Cardiac muscle cell (in vitro differentiated cells and primary cell): ENCODE measurements at places on chromosomes 3 and 15.

DNA sequence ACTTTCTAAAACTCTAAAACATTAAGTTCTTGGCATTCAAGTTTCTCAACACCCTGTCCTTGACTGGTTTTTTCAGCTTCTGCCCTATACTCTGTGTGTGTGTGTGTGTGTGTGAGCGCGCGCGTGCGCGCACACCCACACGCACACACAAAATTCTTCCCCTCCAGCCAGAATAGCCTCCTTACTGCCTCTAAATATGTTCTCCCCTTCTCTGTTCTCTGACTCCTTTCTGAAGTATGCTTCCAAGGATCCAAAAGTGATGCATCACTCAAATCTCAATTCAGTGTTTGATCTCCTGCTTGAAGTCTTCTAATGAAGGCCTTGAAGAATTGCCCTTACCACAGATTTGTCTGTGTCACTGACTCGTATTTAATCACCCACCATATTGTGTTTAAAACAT lies 129.8 kb downstream of the SLC25A26 start:
- DNase-seq, result no peak

DNA sequence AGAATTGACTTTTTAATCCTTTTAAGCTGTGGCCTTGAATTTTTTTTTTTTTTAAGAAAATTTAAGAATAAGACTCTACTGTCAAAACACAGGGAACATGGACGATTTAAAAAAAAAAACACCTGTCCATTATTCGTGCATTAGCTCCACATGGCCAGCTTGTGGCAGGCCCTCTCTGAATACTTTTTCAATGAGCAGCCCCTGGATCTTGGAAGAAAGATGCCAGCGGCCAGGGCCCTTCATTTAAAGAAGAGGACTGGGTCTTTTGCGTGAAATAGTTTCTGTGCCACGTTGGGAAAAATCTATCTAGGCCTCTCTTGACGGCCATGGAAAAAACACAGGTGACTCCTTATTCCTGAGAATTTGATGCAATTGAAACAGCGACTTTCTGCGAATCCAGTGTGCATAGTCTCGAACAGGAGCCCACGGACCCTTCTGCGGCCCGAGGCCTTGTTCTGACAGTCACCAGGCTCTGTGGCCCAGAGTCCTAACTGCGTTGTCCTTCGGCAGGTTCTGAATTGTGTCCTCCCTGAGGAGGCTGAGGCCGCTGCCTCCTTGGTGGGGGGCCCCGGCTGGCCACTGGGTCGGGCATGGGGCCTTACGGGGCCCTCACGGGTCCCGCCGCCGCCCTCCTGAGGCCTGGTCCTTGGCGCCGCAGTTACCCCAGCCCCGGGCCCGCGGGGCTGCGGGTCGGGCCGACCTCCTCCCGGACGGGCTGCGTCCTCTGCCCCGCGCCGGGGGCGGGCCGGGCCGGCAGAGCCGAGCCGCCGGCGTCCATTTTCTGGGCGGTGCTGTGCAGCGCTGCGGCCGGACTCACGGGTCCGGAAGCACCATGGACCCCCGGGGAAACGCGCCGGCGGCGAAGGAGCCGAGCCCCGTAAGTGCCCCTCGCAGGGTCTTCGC lies 33.5 kb downstream of the ZBTB38 start:
- DNase-seq, result peak; percentile 63

DNA sequence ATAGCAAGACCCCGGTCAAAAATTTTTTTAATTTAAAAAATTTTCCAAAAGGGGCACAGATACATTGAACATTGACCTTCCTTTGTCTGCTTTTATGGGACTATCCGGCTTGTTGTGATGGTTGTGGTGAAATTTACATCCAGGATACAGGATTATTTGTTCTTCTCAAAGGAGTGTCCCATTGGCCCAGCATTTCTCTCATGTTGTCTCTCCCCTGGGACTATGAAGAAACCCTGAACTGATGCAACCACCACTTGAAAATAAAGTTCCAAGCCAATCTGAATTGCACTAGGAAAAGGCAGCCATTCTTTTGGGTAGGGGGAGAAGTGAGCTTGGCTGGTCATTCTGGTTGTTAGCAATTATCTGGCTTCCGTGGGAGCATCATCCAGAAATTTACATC lies 58.4 kb downstream of the PPARG start:
- DNase-seq, result no peak

DNA sequence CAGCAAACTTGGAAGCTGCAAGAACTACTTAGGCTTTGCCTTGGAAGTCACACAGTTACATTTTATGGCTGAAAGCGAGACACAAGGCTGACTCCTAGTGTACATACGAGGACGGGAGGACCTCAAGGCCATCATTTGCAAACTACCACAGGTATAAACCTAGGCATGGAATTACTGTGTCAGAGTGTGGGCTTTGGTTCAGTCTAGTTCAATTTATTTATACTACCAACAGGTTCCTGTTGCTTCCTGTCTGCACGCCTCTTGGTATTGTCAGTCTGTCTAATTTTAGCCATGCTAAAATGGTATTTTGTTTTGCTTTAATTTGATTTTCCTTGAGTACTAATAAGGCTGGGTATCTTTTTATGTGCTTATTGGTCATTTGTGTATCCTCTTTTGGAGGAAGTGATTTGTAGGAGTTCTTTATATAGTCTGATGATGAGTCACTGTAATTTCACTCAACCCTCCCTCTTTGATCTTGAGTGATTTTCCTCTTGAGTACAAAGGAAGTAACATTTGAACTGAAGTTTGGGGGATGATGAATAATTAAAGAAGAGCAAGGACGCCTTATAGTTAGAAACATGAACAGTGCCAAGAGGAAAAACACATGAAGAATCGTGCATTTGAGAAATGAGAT lies 8.2 kb downstream of the ANKRD34C start:
- no peak for DNase-seq

GRCh38 chr3:29215948-29216347 lies 64.9 kb upstream of the RBMS3 start:
- no peak for DNase-seq

DNA sequence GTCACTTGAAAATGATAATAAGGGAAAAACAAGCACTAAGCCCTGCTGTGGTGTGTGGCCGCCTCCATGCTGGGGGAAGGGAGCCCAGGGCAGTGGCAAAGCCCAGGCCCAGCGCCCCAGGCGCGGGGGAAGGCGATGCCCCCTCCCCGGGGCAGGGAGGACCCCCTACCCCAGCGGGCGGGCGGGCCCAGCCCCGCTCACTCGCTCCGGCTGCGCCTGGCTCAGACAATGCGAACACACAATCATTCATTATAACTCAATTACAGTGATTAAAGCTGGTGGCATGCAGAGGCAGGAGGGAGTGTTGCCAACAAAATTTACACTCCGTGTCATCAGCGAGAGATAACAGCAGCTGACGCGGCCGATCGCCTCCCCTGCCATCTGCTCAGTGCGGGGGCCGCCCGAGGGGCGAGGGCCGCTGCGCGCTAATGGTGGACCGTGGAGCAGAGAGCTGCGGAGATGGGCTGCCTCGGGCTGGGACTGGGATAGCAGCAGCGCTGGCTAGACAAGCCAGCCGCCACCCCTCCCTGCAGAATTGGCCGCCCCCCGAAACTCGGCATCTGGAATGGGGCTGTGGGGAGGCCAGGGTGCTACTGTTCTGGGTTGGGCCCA lies 64.1 kb downstream of the TLE3 start:
- no peak for DNase-seq

DNA sequence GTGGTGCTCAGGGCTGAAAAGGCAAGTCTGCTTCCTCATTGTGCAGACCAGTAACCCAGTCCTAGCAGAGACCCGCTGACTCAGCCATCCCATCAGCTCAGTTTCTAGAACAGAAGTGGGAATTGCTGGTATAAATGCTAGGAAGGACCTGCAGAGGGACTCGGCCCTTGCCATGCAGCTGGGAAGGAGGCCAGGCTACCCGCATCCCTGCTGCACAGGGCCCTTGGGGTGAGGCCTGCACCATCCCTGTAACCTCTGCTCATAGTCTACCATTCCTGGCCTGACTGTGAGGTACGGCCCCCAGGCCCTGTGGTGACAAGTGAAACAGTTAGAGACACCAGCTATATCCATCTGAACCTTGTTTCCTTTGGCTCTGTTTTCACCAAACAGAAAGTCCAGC lies 23.5 kb downstream of the RAB6B start:
- no peak for DNase-seq

DNA sequence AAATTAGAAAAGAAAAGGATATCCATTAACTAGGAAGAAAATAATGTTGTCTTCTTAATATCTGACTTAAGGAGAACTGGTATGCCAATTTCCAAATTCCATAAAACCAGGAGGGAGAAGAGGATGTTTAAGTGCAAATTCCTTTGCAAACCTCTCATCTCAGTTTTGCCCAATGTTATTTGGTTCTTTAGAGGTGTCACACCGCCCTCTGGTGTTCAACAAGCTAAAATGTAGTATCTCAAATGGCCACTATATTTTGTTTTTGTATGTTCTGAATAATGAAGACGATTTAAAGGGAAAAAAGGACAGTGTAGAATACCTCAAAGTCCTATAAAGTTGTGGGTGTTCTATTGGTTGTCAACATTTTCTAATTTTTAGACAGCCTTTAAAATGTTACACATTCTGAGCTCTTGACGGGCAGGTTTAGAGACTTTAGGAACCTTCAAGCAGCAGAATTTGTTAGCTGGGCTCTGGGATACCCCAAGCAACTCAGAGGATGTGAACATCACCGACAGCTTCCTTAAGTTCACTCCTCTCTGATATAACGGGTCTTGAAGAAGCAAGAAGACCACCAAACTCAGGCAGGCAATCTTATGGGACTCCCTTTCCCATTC lies 458.3 kb downstream of the MFSD1 start:
- peak; percentile 76 for DNase-seq

GRCh38 chr15:68629519-68630210 lies 50.9 kb downstream of the CORO2B start:
- no peak for DNase-seq

GRCh38 chr3:50503504-50504342 lies at the start of gene CACNA2D2:
Gene CACNA2D2, minus strand, starts transcription at chr3:50503634. Its CDS starts 211 bp downstream, at chr3:50503423.
- DNase-seq, result peak; percentile 14

DNA sequence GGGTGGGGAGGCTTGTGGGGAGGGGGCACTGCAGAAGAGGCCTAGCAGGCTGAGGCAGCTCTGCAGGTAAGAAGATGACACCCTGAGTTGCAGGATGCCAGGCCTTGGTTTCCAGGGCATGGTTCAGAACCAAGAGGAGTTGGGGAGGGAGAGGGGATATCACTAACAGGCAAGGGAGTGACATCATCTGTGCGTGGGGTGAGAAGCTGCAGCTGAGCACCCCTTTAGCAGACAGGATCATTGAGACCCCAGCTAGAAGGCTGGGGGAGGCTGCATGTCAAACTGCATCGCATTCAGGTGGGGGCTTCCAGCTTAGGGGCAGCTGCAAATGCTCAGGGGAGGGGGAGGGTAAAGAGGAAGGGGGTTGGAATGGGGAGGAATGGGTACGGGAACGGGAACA lies 23.0 kb downstream of the CACNA2D2 start:
- DNase-seq, result no peak

DNA sequence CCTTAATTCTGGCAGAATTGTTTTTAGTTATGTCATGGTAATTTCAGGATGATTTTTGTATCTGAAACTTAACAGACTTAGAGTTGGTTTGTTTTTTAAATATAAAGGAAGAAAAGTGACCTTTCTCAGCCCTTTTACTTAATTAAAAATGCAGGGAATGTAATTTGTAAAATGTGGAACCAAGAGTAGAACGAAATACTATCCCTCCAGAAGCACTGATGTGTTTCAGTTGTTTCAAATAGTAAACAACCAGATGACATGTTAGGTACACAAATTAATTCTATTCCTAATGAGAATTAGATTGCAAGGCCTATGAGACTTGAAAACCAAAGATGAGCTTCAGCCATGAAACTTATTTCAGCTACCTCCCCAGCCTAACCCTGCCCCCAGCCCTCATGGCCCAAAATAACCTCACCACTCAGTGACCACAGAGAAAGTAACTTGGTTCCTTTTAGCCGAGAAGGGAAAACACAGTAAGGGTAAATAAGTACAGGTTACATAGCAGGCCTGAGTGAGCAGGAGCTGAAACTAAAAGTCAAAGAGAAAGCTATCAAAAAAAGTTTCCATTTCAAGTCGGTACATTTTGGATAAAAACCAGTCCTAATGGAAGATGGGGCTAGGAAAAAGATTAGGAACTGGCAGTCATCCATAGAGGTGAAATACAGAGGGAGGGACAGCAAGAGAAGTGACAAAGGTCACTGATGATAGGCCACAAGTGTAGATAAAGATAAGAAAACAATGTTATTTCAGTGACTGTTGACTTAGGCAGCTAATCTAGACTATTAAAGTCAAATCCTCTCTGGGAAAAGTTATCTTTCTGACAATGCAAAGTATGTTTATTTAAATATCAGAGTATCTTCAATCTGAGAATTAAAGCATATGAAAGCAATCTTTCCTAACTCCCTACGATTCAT lies 23.2 kb downstream of the SENP8 start:
- peak; percentile 44 for DNase-seq

DNA sequence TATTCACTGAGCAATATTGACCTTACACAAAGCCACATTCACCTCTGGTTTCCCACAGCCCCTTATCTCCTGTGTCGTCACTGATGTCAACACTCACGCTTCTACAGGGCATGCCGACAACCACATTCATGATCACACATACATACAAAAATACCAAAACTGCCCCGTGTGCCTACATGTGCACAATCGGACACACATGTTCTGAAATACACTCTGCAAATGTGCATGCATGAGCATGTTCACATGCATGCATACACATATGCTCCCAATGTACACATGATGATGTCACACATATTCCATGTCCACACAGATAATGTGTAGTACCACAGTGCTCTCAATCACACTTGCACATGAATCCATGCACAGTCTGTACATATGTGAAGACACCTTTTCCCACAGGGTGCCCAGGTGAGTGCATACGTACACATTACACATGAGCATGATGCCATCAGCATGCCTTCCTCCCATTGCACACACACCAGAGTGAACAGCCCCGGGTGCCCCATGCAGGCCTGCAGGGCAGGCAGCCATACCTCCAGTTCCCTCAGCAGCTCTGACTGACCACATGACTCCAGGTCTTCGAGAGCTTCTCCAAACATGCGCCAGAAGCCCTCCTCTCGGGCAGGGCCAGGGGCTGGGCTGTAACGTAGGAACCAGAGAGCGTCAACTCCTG lies 37.0 kb downstream of the GRIP2 start:
- no peak for DNase-seq

GRCh38 chr3:31498791-31499190 lies 33.9 kb upstream of the STT3B start:
- no peak for DNase-seq

GRCh38 chr3:176631165-176631564 lies 566.1 kb downstream of the TBL1XR1 start:
- DNase-seq, result no peak

DNA sequence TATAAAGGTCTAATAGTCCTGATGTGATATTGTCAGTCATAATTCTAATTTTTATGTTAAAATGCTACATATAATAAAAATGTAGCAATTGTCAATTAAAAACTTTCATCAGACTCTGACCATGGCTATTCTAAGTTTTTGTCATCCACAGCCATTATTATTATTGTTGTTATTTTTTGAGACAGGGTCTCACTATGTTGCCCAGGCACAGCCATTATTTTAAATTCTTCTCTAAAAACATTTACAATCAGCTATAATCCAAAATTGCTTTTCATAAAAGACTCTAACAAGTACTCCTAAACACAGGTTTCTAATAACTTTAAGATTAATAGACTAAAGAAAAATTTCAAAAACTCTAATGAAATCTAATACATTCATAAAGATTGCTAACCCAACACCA lies 41.0 kb upstream of the SETD2 start:
- no peak for DNase-seq

- no peak for DNase-seq
These were observed 4.5 kb downstream of the NDUFB5 start for GRCh38 chr3:179608931-179609720.

- no peak for DNase-seq
These were observed 117.0 kb downstream of the SMAD6 start for GRCh38 chr15:66819084-66819483.

GRCh38 chr3:36820083-36820482 lies 55.7 kb upstream of the DCLK3 start:
- DNase-seq, result no peak

GRCh38 chr3:185250247-185250646 lies 3.6 kb downstream of the EHHADH start:
- peak; percentile 32 for DNase-seq
